ENCODE measurements at places on chromosomes 7 and 10.

DNA sequence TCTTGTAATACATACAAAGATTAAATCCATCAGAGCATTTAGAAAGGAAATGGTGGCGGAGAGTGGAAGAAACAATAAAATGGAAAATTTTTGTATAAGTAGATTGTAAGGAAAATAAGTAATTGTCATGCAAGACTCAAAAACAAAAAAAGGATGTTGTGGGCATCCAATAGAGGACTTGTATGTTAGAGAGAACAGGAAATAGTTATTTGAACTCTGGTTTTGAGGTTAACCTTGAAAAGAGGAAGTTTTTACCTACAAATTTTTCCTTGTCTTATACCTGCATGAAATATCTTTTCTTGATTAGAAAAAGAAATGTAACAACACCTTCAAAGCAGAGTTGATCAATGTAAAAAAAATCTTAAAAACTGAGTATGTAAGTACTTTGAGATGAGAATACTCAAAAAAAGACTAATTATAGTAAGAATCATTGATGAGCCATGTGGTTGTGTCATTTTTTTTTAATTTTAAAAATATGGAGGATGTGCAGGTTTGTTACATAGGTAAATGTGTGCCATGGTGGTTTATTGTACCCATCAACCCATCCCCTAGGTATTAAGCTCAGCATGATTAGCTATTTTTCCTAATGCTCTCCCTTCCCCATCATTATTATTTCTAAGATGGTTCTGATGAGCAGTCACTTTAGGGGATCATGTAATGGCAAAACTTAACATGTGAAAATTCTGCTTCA is 11.9 kb downstream of the TMEM106B start:
- DNase-seq, result no peak

GRCh38 chr7:6619961-6620360 is 4.6 kb downstream of the ZNF853 start:
- no peak for DNase-seq

GRCh38 chr7:65938336-65938895 is 43.6 kb downstream of the GUSB start:
- DNase-seq, result no peak

DNA sequence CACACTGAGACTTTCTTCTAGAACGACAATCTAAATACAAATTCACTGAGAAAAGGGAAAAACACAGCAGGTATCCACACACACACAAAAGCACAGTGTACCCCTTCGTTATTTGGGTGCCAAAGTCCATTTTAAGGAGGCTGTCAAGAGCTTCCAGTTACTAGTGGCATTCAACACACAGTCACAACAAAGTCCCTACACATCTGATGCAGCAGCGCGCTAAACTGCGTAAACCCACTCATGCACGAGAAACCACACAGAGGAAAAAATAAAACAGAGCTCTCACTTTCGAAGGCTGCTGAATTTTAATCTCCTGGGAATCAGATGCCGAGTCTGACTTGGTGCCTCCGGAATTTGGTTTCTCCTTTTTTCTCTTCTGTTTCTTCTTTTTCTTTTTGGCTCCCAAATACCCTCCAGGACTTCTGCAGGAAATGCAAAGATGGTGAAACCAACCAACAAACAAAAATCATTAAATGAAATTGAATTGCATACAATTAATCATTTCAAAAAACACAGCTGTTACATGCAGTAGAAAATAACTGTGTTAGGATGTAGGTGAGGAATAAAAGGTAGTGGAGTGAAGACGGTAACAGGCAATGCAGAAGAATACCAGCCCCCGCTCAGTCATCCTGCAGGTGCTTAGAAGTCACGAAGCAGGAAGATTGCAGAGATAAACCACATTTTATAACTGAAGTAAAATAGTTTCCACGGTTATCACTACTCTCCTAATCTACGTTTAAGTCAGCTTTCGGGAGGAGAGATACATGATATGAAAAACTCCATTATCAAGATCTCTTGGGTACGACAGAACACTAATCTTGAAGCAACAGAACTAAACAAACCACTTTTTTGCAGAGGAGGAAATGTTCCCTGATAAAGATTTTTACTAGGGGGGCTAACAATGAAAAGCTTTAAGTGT is 27.1 kb downstream of the NMT2 start:
- DNase-seq, result peak; percentile 30

- DNase-seq, result no peak
Measured at GRCh38 chr10:80502621-80503583, 34.8 kb upstream of the SH2D4B start.

GRCh38 chr7:41033500-41033899 is 669.4 kb downstream of the INHBA start:
- no peak for DNase-seq

DNA sequence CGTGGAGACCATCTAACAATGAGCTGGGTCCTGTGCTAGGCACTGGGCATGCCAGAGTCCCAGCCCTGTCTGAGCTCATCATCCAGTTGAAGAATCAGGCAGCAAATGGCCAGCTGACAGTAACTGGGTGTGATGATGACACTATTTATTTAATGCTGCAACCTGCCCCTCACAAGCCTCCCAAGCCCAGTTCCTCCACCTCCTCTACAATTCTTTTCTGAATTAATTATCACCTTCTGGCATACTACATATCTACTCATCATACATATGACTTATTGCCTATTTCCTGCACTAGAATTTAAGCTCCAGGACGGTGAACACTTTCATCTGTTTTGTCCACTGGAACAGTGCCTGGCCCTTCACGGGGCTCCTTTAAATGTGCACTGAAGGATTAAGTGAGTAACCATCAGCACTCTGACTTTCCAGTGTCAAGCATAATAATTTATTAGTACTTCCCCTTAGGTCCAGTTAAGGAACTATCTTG is 96.7 kb upstream of the LAMB4 start:
- DNase-seq, result no peak

DNA sequence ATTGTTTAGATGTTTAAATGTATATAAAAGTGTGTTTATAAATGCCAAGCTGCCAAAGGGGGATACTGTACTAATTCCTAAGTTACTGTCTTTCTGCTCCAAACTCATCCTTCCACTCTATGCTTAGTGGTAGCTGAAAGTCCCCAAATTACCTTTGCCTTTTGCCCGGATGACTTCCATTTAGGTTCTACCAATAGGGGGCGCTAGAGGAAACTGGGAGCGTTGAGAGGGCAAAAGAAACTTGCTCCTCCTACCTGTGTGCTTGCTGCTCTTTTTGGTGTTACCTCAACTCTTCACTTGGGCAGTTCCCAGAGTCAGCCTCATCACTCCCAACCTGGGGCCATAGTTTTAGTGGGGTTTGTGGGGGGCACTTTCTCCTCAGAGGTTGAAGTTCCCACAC is 5.9 kb upstream of the OR2A25 start:
- peak; percentile 67 for DNase-seq

GRCh38 chr10:34809796-34810195 is 5.3 kb downstream of the PARD3 start:
- DNase-seq, result no peak

GRCh38 chr7:26900251-26900650 is 35.9 kb upstream of the SKAP2 start:
- DNase-seq, result no peak

- DNase-seq, result peak; percentile 62
Measured at GRCh38 chr10:91389636-91390512, 20.3 kb upstream of the HECTD2 start.

- no peak for DNase-seq
Measured at GRCh38 chr7:134470864-134471263, 12.0 kb upstream of the AKR1B1 start.

Measured in SK-MEL-5 (cell line).